ENCODE measurements at places on chromosomes 6 and 20.

- no peak for DNase-seq
These were observed 240.9 kb downstream of the LRFN2 start for GRCh38 chr6:40346246-40346645.

DNA sequence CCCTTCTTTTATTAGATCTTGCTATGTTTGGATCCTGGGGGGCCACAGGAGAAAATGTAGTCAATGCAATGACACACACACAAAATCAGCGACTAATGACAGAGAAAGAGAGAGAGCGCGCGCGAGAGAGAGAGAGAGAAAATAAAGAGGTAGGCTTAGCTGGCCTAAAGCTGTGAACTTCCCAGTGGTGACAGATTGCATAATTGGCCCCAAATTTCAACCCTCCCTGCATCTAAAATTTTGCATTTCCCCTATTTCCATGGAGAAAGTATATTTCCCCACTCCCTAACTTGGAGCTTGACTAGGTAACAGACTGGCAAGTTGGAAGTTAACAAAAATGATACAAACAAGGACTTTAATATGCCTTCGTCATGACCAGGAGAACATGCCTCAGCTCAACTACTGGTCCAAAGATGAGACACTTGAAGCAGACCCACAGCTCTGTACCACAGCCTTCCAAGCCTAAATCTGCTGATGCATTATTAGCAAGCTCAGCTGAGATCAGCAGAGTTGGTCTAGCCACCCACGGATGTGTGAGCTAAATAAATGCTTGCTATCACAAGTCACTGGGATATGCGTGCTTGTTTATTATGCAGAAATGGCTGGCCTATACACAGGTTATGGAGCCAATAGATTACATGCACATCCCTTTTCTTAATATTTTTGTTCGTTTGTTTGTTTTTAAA, 118.1 kb upstream of the PRDM1 start:
- DNase-seq: no peak

DNA sequence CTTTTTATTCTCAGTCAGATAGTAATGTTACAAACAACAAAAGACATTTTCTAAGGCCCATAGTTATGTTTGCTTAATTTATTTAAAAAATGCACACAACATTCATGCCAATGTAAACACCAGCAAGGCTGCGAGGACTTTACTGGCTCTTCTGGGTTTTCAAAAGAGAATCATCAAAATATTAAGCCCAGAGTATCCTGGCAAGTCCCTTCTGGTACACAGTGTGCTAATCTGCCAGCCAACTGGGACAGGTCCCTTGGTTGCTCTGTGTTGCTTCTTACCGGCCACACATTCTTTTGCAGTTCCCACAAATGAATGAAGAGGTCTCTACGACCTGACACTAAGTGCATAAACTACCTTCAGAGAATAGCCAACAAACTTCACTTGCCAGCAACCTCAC, 42.6 kb upstream of the SPDEF start:
- no peak for DNase-seq

DNA sequence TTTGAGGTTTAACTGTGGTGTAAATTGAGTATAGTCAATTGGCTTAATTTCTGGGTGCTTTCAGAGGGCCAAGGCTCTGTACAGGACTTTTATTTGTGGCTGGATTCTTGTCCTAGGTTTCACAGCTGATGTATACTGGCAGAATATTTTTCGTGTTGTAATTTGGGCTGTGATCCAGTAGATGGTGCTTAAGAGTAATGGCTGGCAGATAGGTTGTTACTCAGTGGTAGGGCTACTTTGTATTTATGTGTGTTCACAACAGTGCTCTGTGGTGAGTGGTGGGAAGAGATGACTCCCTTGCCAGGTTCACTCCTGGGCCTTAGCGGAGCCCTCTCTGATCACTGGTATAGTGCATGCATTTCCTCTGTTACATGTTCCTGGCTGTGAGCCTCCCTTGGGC, 34.5 kb upstream of the FERMT1 start:
- no peak for DNase-seq

DNA sequence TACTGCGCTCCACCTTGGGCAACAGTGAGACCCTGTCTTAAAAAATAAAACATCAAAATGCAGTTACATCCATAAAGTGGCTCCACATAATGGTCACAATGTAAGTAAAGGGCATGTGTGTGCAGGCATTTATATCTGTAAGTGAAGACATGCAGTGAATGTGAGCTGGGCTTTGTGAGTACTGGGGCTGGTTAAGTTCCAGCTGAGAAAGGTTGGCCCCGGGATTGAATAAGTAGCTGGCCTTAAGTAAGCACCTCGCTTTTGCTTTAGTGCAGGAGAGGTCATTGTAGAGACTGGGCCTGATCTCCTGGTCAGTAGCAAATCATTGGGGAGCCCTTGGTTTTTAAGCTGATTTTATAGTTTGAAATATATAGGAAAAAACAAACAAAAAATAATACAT, 8.0 kb downstream of the QKI start:
- DNase-seq: no peak

DNA sequence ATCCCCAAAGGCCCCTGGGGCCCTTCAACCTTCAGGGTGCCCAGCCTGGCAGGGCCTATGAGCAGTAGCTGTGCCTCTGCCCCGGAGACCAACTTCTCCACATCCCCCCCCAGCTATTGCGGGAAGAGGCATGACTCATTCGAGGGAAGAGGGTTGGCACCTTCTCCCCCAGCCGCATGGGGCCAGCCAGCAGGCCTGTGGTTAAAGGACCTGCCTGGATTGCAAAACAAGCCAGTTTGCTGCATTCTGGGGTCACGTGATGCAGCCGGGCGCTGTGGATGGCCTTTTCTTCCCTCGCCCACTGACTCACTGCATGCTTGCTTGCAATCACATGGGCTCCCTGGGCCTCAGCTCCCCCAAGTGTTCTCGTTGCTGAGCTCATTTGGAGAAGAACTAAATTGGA, 182.5 kb downstream of the MAFB start:
- DNase-seq: peak; percentile 94

- peak; percentile 40 for DNase-seq
These were observed 20.7 kb upstream of the RREB1 start for GRCh38 chr6:7087066-7087465.

- DNase-seq: no peak
These were observed 654.4 kb upstream of the SLC35B3 start for GRCh38 chr6:9089724-9090123.

- DNase-seq: peak; percentile 26
These were observed 68.5 kb downstream of the FOXC1 start for GRCh38 chr6:1678201-1678600.

DNA sequence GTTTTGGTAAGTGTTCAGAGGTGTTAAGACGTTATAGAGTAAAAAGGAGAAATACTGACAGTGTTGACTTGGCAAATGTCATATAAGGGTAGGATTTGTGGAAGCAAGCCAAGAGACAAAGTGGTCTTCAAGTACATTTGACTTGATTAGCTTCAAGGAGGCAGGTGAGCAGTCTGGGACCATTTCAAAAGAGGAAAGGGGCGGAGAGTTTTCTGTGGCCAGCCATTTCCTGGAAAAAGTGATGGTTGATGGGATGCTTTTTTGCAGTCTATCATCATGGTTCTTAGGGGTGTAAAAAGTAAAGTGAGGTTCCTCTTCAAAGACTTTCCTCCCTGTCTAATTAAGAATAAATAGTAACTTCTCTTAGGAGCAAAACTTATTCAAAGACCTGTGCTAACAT, 28.7 kb downstream of the FKBP1A start:
- DNase-seq: no peak

- no peak for DNase-seq
These were observed 53.2 kb upstream of the IFNGR1 start for GRCh38 chr6:137272403-137272802.

- DNase-seq: no peak
These were observed 298.4 kb downstream of the MAFB start for GRCh38 chr20:40390654-40391053.

DNA sequence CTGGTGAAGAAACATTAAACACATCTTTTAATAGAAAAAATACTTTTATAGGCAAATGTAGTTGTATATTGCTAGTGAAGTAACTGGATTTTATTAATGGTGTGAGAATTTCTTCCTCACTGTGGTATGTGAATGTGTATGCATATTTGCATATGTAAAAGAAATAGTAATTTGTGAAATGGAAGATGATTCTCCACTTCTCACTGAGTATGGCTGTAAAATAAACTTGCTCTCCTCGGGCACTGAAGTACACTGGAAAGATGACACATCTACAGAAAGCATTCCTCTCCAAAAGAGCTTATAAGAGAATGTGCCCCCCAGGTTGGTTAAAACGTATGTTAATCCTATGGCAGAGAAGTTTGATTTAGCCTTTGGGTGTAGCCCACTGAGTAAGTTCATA, 155.5 kb downstream of the LPA start:
- DNase-seq: no peak
